ENCODE measurements at places on chromosomes 5 and 9.
A peak's percentile ranks its signal among the peaks of the same experiment; 100 is the strongest.

- DNase-seq, result no peak
Measured at GRCh38 chr9:72524820-72525540, 3.6 kb downstream of the TMC1 start.

DNA sequence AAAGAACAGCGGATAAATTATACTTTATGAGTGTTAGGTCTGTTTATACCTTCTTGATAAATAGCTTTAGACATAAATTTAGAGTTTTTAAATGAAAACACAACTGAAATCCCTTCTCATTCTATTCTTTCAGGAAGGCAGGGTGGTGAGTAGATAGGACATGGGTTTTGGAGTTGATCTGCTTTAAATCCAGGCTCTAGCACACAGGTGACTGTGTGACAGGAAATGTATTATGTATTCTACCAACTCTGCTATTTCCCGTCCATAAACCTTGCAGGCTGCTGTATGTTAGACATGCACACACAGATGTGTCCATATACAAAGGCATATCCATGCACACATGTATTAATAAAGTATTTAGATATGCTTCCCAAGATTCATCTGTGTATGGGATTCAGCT, 19.3 kb upstream of the CARTPT start:
- no peak for DNase-seq

DNA sequence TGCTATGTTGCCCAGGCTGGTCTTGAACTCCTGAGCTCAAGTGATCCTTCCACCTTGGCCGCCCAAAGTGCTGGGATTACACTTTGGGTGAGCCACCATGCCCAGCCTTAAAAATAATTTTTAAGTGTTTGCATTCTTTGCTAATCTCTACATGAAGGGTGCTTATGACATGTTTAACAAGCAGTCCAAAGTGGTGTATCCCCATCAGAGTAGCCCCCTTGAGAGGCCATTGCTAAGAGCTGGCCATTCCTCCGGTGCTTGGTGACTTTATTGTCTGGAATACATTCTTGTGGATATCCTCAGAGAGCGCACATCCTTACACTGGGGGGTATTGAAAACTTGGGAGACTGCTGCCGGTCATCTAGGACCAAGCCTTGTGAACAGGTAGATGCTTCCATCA, 395.4 kb downstream of the KDM4C start:
- DNase-seq, result no peak

GRCh38 chr5:80760680-80761079, 105.9 kb upstream of the DHFR start:
- no peak for DNase-seq

DNA sequence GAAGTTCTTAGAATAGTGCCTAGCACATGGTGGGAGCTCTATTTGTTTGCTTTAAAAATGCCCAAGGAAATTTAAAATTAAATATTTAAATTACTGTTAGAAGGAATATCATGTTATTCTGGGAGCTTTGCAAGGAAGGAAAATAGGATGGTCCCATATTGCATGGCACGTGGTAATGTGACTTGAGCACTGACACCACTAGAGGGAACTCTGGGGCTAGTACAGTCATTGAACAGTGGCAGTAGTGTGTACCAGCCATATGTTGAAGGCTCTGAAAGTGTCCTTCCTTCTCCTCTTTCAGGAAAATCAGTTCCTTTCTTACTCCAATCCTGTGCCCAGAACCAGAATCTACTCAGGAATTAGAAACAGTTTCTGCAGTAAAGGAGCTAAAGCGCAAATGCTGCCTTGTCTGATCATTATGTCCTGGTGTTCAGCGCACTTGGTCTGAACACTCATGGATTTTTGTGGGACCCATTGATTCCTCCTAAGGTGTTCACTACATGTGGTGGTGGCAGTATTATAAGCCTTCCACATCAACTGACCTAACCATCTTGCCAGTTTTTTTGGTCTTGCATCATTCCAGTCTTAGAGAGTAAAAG, 54.1 kb downstream of the GDA start:
- no peak for DNase-seq

DNA sequence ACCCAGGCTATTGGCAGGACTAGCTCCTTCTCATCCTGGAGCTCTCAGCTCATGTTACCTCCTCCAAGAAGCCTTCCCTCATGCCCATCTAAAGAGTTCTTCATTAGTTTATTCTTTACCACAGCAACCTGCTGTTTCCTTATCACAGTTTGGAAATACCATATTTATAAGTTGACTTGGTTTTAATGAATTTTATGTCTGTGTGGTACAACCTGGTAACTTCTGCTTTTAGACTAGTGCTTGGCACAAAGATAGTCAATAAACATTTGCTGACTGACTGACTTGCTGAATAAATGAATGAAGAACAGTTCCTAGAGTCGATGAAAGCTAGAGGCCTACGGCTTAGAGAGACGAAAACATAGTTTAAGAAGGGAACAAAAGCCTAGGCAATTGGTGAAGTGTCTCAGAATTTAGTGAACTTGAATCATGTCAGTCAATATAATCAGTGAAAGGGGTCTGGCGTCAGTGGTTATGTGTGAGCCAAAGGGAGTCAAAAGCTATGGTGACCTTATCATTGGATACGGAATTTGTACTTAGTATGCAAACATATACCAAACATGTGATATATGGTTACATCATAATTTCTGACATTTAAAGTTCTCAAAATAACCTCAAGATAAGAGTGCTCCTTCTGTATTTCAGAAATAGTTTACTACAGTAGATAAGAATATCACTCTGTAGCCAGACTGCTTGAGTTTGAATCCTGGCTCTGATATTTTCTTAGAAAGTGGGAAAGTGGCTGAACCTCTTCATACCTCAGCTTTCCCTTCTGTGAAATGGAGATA, 239.5 kb downstream of the MCTP1 start:
- no peak for DNase-seq

- no peak for DNase-seq
Measured at GRCh38 chr5:16057277-16057676, 122.3 kb downstream of the MARCHF11 start.

DNA sequence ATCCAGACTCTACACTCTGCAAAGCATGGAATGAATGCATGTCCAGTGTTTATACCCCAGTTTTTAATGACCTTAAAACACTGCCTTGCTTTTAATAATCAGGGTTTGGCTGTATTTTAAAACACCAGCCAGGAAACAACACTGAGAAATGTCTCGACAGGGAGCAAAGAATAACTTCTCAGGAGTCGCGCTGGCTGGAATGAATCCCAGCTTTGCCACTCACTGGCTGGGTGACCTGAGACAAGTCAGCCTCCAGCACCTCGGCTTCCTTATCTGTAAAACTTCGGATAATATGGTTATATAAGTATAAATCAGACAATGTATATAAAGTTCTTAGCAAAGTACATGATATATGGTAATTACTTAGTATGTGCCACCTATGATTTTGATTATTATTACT, 505.0 kb downstream of the SPOCK1 start:
- DNase-seq, result no peak

GRCh38 chr5:56456002-56456401, 222.9 kb upstream of the ANKRD55 start:
- DNase-seq, result no peak

GRCh38 chr5:116759860-116760640, 185.4 kb upstream of the SEMA6A start:
- DNase-seq, result no peak

DNA sequence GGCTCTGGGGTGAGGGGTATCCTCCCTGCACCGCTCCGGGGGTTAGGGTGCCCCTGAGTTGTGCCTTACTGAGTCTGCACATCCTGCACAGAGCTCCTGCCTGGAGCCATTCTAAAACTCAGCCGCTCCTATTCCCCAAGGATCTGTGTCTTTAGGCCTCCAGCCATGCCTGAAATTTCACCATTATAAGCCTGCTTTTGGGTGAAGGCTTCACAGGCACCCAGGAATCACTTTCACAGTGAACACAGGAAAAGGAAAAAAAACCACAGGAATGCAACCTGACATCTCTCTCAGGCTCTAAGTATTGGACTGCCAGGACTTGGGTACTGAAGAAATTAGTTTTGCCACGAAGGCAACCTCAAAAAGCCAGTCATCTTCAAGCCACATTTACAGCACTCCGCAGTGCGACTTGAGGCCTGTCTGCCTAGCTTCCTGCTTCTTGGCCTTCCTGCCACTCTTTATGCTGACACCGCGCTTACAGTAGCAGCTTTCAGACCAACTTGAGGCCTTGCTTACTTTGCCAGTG, 30.9 kb downstream of the GALNT10 start:
- no peak for DNase-seq

DNA sequence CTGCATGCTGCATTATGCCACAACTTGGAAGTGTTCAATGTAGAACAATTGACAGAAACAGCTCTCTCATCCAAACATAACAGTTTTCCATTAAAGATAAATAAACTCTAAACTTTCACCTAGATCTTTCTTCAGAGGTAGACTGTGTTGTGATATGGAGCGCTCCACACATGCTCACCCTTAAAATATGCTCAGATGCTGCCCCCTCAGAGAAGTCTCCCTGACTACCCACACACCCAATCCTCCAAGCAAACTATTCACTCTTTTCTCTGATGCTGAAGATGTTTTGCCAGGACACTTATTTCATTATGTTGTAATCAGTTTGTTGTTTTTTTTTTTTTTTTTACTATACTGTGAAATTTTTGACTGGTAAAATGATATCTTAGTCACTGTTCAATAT, 206.6 kb upstream of the RASA1 start:
- no peak for DNase-seq

DNA sequence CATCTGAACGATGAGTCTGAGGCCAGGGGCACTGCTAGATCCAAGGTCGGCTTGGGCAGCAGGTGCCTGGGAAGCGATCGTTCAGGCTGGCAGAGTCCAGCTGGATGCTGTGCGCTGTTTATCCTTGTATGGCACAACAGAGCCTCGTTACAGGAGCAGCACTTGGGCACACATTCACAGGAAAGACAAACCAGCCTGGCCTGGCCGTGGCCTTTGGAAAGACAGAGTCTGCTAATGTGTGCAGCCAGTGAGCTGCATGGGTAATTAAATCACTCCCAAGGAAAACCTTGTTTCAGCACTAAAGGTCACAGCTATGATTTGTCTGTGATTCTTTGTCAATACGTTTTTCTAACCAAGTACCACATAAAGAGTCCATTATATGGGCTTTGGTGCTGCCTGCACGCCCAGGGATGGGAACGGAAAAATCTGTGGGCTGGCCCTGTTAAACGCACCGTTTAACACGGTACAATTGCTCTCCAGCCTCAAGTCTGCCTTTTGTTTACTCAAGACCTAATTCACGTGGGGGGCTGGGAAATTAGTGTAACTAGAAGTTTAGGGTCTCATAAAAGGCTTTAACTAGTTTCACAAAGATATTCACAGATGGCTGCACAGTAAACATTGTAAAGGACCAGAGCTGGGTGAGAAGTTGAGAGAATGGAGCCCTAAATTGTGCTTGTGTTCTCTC, 509.3 kb downstream of the KDM4C start:
- no peak for DNase-seq

GRCh38 chr5:167244583-167244982, 1046.9 kb upstream of the WWC1 start:
- no peak for DNase-seq

DNA sequence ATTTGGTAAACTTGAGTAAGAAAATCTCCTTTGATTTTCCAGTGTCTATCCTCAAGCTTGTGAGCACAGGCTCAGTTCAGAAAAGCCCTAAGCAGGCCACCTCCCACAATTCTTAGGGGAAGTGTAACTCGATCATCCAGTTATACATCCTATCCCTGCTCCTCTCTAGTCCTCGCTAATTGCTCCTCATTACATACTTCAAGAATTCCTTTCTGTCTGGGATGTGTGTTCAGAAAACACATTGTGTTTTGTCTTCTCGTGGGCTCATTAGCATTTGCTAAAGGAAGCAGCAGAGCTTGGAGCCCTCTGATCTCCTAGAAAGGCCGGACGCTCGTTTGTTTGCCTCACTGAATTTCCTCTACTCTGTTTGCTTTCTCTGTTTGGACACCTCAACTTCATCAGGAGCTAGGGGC, 268.2 kb upstream of the RFX3 start:
- DNase-seq, result no peak

DNA sequence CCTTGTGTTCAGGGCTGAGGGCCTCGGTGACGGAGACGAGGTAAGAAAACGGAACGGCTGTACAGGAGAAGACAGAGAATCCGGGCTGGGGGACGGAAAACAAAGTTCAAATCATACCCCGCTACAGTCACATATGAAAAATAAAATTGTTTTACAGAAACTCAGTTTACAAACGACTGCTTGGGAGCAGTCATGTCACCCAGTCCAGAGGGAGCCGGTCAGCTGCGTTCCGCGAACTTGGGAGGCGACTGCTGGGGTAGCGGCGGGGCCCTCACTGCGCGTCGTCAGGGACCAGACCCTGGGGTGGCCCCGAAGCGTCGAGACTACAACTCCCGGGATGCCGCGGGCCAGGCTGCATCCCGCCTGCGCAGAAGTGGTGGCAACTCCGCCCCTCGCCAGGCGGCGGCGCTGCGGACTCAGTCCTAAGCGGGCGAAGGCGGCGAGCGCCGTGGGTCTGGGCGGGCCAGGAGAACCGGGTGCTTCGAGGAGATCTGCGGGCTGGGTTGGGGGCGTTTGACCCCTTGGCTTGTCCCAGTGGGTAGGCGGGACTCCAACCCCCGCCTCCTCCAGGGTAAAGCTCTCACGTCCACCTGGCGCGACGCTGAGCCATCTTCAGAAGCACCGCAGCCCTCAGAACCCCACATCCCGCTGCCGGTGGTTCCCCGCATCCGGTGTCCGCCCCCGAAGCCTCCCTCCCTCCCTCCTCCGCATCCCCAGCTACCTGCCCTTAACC, 4.0 kb downstream of the SIT1 start:
- peak; percentile 94 for DNase-seq

DNA sequence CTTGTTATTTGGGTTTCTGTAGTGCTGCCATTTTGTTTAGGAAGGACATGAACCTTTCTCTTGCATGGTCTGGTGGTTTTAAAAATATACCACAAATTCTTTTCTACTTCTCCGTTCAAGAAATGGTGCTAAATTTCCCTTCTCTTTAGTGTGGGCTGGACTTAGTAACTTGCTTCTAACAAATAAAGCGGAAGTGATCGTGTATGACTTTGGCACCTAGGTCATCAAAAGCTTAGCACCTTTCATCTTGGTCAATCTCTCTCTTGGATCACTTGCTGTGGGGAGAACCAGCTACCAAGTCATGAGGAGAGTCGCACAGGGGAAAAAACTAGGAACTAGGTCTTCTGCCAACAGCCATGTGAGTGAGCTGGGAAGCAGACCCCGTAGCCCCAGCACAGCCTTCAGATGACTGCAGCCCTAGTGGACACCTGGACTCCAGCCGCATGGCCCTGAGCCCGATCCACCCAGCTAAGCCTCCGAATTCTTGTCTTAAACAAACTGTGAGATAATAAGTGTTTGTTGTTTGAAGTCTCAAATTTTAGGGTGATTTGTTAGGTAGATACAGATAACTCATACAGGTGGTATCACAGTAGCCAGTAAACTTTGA, 87.7 kb upstream of the CKMT2 start:
- DNase-seq, result no peak

- DNase-seq, result no peak
Measured at GRCh38 chr5:175893466-175893865, 22.1 kb downstream of the CPLX2 start.

- no peak for DNase-seq
Measured at GRCh38 chr5:167985373-167985772, 306.1 kb upstream of the WWC1 start.
